ENCODE measurements at places on chromosomes 6 and 20.

DNA sequence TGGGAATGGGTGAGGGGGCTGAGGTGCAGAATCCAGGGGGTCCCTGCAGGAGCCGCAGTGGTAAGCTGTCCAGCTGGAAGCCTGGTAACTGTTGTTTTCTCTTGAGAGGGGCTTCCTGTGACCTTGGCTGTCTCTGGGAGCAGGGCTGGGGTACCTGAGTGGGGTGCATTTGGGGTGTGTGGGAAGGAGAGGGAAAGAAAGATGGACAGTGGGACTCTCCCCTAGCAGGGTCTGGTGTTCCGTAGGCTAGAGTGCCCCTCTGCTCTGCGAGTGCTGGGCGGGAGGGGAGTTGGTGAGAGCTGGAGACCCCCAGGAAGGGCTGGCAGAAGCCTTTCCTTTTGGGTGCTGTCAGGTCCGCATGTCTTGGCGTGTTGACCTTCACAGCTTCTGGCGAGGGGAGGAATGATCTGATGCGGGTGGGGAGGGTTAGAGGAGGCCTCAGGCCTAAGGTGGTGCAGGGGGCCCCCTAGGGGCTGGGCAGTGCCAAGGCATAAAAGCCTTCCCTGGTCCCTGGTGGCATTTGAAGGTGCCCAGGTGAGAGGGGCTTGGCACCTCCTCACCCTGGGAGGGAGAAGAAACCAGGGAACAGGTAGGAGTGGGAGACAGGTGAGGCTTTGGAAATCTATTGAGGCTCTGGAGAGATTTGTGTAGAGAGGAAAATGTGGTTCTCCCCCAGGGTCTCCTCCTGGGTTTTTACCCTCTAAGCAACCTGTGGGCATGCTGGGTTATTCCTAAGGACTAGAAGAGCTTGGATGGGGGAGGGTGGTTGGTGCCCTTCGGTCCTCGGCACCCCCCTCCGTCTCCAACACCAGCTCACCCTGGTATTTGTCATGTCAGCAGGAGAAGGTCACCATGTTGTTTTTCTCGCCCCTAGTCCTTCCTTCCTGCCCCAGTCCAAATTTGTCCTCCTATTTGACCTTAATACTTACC, 3.3 kb downstream of the VEGFA start:
- DNase-seq: peak; percentile 43

- no peak for DNase-seq
Observed at GRCh38 chr20:47411161-47411560, 54.7 kb upstream of the ZMYND8 start.

DNA sequence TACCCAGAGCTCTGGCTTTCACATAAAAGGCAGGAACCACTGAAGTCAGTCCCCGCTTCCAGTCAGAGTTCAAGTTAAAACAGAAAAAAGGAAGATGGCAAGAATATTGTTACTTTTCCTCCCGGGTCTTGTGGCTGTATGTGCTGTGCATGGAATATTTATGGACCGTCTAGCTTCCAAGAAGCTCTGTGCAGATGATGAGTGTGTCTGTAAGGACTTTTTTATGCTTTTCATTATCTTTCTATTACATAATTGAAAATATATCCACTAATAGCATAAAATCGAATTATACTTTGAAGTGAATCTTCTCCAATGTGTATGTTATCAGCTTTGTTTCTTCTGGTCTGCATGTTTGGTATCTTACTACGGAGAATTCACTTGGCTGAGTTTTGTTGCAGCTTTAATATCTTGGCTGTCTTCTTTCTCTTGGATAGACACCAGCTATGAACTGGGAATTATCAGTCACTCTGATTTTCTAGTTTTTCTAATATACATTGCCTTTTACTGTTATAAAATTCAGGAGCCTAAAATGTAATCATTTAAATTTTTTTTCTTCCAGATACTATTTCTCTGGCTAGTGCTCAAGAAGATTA, at the start of gene OTOR:
Gene OTOR (plus strand): TSS at position 51 of the 593 bp plus-strand sequence. CDS start 44 bp downstream, at position 95.
- DNase-seq: no peak

GRCh38 chr6:148311966-148312669, 30.5 kb upstream of the SASH1 start:
- no peak for DNase-seq

DNA sequence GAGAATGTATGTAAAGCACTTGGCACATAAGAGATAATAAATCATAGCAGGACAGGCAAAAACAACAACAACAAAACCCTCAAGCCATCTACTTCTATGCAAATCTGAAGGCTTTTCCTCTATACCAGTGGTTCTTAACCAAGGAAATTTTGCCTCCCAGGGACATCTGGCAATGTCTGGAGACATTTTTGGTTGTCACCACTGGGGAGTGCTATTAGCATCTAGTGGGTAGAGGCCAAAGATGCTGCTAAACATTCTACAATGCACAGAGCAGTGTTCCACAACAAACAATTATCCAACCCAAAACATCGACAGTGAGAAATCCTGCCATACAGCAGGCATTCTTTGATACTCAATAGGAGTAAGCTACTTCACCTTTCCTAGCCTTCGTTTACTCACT, 28.2 kb downstream of the NDRG3 start:
- no peak for DNase-seq

DNA sequence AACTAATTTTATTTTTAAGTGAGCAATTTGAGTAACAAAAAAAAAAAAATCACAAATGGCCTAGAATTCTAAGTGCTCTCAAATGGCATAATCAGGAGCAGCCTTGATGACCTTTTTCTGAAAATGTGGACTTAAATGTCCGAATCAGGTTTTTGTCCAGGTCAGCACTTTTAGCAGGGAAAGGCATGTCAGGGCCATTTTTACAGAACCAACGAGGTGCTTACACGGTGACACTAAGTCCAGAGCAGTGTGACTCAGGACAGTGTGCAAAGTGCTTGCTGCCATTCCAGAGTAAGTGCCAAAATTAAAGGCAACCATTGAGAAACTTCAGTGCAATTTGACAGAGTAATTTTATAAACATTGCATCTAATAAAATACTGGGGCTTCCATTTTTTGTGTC, 127.8 kb downstream of the KIF16B start:
- no peak for DNase-seq

- DNase-seq: no peak
Observed at GRCh38 chr20:48897305-48898010, 24.1 kb upstream of the ARFGEF2 start.

GRCh38 chr6:63897459-63897858, 261.9 kb downstream of the PHF3 start:
- no peak for DNase-seq
